CD4-positive, alpha-beta T cell treated with Interleukin-21 for 1 hour (primary cell): ENCODE measurements at places on chromosomes 12 and 14.

GRCh38 chr12:70920251-70920851 is at the start of gene PTPRR:
PTPRR (minus strand) TSS chr12:70920738; CDS start chr12:70920390, 348 bp downstream.
- no peak for DNase-seq

DNA sequence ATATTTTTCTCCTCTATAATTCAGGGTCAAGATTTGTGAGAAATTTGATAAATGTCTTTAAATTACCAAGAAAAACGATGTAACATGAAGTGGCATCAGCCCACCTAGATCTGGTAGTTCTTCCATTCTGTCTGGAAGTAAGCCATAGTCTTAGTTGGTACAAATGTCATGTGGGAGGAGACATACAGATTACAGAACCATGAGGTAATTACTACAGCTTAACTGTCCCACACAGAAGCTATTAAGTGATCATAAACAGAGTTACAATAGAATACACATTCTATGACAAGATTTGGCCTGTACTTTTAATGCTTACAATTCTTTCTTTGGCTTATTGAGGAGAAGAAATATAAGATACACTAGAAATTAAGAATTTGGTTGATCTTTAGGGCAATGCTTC is 13.7 kb upstream of the SIX1 start:
- no peak for DNase-seq

- no peak for DNase-seq
Measured at GRCh38 chr12:52178984-52179383, 12.8 kb downstream of the KRT80 start.

DNA sequence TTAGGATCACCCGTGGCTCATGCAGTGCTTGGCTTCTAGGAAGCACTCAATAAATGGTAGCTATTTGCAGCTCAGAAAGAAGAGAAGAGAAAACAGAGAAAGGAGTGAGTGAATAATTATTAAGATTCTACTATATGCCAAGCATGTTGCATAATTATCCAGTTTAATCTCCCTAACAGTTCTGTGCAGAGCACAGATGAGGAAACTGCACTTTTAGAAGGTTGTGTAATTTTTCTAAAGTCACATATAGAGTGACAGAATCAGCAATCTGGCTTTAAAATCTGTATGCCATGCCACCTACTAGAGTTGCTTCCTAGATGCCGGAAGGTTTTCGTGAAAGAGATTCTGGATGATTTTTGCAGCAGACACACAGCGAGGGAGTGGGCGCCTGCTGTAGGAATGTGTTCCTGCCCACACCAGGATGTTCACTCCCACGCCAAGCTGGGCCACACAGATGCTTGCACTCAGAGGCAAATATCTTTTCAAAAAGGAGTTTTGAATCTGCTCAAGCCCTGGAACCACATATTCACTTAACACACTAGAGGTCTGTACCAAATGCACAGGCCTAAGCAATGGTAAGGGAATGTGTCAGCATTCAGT is 50.2 kb upstream of the SMCO2 start:
- DNase-seq: no peak

- no peak for DNase-seq
Measured at GRCh38 chr12:96186607-96187301, 7.4 kb upstream of the ELK3 start.
